ENCODE measurements at places on chromosomes 13 and 19.

GRCh38 chr13:80376554-80376953 lies 35.6 kb upstream of the SPRY2 start:
- no peak for DNase-seq

GRCh38 chr13:90261343-90261742 lies 1086.1 kb upstream of the MIR17HG start:
- DNase-seq: no peak

- DNase-seq: peak; percentile 50
These were observed 290.9 kb upstream of the SOX21 start for GRCh38 chr13:95003019-95003813.

- DNase-seq: no peak
These were observed 214.1 kb downstream of the COL4A1 start for GRCh38 chr13:110092831-110093247.

- no peak for DNase-seq
These were observed at the start of gene DOCK9 for GRCh38 chr13:98977568-98978265. DOCK9 (minus strand) TSS chr13:98978064; CDS start chr13:98977909, 155 bp downstream.

DNA sequence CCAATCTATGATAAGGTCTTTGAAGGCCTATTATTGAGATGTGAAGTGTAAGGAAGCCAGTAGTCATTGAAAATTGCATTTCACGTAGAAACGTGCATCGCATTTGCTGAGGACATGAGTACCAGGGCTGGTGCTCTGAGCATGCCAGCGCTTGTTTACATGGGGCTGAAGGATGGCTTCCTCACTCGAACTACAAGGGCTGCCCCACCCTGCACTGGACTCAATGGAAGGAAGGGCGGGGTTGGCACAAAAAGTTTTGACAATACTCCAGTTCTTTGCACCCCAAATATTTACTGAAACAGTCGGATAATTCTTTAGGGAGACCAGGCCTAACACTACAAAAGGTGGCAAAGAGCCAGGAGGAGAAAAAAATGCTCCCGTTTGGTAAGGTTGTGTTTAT lies 28.9 kb upstream of the MED4 start:
- no peak for DNase-seq

GRCh38 chr19:38287604-38288003 lies 16.4 kb upstream of the C19orf33 start:
- DNase-seq: no peak

- DNase-seq: no peak
These were observed 218.6 kb downstream of the MTUS2 start for GRCh38 chr13:29038700-29039099.

DNA sequence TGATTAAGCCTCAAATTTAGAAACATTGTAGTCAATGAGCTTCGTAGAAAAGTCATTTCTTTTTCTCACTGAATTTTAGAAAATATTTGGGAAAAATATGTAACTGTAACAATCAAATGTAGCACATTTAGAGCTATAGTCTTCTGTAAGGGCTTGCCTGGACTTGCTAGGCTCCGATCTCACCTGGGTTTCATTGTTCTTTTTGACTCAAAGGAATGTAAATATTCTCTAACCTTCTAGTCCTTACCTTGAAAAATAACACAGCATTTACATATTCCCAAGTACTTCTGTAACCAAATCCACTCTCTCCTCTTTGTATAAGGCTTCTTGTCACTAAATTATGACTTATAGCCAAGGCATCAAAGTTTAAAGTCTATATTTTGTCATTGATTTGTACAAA lies 2.9 kb upstream of the UFM1 start:
- DNase-seq: no peak

- peak; percentile 32 for DNase-seq
These were observed 125.4 kb upstream of the ABCC4 start for GRCh38 chr13:95426631-95427030.

- no peak for DNase-seq
These were observed 22.1 kb downstream of the ARID3A start for GRCh38 chr19:947707-948539.

GRCh38 chr19:6227936-6228325 lies 51.8 kb downstream of the MLLT1 start:
- no peak for DNase-seq

- no peak for DNase-seq
These were observed 173.5 kb downstream of the TSHZ3 start for GRCh38 chr19:31175564-31176348.

DNA sequence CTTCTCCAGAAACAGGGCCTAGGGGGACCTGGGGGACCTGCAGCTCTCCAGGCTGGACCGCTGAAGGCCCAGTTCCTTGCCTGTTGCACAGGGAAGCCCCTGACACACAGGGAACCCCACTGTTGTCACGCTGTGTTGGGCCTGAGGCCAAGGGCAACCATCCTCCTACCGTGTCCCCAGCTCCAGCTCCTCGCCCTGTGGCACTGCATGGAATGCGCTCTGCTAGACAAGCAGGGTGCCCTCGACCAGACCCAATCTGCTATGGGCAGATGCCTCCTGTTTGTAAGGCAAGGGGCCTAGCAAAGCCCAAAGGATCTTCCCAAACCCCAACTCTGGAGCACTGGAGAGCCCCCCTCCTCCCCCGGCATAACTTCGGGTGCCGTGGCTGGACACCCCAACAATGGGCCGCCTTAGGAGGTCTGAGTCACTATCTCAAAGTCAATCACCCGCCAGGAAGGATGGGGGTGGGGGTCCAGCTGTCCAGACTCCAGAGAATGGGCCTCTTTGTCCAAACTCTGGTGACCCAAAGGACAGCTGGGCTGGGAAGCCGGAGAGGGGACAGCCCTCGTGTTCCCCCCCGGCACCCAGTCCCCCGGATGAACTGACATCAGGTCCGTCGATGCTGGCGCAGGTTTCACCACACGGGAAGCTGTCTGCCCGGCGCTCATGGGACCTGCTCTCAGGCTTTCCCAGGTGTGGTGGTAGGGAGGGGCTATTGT lies 3.7 kb downstream of the BRSK1 start:
- DNase-seq: no peak
